Aorta (tissue), 5 donors: ENCODE measurements at places on chromosomes 12 and 14. TPM values are rescaled to one million over a fixed set of nuclear protein-coding genes. Genes with fewer than 3 reads are reported as not detected.

PIWIL1 gene
- not detected for total RNA-seq

GRCh38 chr12:94170690-94171594 is 22.6 kb downstream of the PLXNC1 start:
- no peak overlapping the region for H3K27ac ChIP-seq
- no peak overlapping the region for H3K4me3 ChIP-seq
- no peak for DNase-seq

GRCh38 chr12:13102461-13103195 is 839 bp downstream of the GSG1 start:
- H3K27ac ChIP-seq, result peak overlapping the region; percentile 76
- peaks cover 2% of the 10 kb centered on the region for H3K4me1 ChIP-seq

SLC8A3 gene
- 0.23 TPM for total RNA-seq

GRCh38 chr14:103693515-103693914 is 21.7 kb downstream of the XRCC3 start:
- H3K4me3 ChIP-seq, result no peak overlapping the region
- no peaks in the 10 kb centered on the region for H3K27me3 ChIP-seq
- no peak for DNase-seq
- H3K36me3 ChIP-seq, result no peaks in the 10 kb centered on the region
- no peaks in the 10 kb centered on the region for H3K4me1 ChIP-seq

GRCh38 chr14:49593016-49593415 is 5.7 kb upstream of the LRR1 start:
- no peaks in the 10 kb centered on the region for H3K4me1 ChIP-seq
- DNase-seq, result no peak
- no peaks in the 10 kb centered on the region for H3K36me3 ChIP-seq
- no peak overlapping the region for H3K4me3 ChIP-seq

VIPAS39 gene
- total RNA-seq, result 17.0 TPM

- H3K4me1 ChIP-seq, result no peaks in the 10 kb centered on the region
- no peaks in the 10 kb centered on the region for H3K27me3 ChIP-seq
- H3K4me3 ChIP-seq, result no peak overlapping the region
- H3K36me3 ChIP-seq, result no peaks in the 10 kb centered on the region
- H3K27ac ChIP-seq, result no peak overlapping the region
- no peak for DNase-seq
Measured at GRCh38 chr14:21995332-21995731, 321.7 kb upstream of the OR4E1 start.

DNA sequence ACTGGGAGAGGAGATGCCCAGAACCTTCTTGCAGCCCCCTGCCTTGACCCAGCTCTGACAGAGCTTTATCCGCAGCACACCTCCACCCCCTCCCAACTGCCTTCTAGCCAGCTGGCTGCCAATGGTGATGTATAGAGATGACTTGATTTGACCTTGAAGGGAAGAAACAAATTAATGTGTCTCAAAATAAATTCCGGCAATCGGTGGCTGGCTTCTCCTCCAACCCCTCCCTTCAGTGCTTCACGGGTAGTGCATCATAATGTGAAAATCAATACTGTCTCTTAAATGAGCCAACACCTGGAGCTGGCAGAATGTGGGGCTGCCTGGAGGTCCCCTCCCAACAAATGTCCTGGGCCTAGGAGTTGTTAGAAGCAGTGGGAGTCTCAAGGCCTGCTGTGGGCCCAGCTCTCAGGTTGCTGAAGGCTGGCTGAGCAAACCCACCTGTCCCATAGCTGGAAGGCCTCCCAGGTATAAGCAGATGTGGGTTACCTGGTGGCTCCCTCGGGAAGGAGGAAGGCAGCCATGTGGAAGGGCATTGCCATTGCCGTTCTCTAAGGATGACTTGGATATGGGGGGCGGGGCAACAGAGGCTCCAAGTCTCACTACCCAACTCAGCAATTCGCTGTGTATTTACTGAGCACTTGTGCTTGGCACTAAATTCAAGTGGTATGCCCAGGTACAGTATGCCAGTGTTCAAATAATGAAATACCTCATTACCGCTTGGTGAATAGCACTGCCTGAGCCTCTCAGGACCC is 23.2 kb downstream of the HSPB8 start:
- H3K27me3 ChIP-seq, result no peaks in the 10 kb centered on the region
- no peak overlapping the region for H3K27ac ChIP-seq
- no peak overlapping the region for H3K4me3 ChIP-seq
- no peak for DNase-seq

ZFC3H1 gene
- total RNA-seq, result 95.3 TPM

JDP2 gene
- 50.2 TPM for total RNA-seq

MANSC4 gene
- not detected for total RNA-seq

- no peaks in the 10 kb centered on the region for H3K36me3 ChIP-seq
- H3K27ac ChIP-seq, result no peak overlapping the region
- no peak overlapping the region for H3K4me3 ChIP-seq
- H3K4me1 ChIP-seq, result no peaks in the 10 kb centered on the region
Measured at GRCh38 chr12:23906329-23906728, 43.1 kb downstream of the SOX5 start.

- H3K4me3 ChIP-seq, result no peak overlapping the region
- no peaks in the 10 kb centered on the region for H3K36me3 ChIP-seq
- no peaks in the 10 kb centered on the region for H3K4me1 ChIP-seq
- DNase-seq, result no peak
- H3K27me3 ChIP-seq, result no peaks in the 10 kb centered on the region
- no peak overlapping the region for H3K27ac ChIP-seq
Measured at GRCh38 chr12:105487963-105488362, 157.5 kb downstream of the C12orf75 start.

DNA sequence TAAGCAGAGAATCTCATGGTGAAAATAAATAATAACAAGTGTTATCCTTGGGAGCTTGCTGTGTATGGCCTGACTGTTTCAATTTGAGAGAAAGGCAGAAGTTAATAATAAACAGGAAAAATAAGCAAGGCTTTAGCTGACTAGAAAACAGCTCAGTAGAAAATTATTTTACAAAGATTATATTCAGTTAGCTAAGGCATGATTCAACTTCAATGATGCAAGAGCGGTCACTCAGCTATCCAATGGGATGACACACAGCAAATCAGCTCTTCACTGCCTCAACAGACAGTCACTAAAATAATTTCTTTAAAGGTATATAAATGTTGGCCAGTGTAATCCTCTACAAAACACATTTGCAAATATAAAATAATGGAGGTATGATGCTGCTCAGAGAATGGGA is 18.6 kb downstream of the GSTZ1 start:
- no peak for DNase-seq
- no peak overlapping the region for H3K27ac ChIP-seq
- no peak overlapping the region for H3K4me3 ChIP-seq
- no peaks in the 10 kb centered on the region for H3K27me3 ChIP-seq

- no peaks in the 10 kb centered on the region for H3K4me1 ChIP-seq
- DNase-seq, result peak; percentile 64
- H3K4me3 ChIP-seq, result no peak overlapping the region
- no peaks in the 10 kb centered on the region for H3K27me3 ChIP-seq
- no peak overlapping the region for H3K27ac ChIP-seq
- H3K36me3 ChIP-seq, result no peaks in the 10 kb centered on the region
Measured at GRCh38 chr14:104131968-104132732, 6.2 kb upstream of the KIF26A start.
